Tibial nerve (tissue), 4 donors: ENCODE measurements at places on chromosomes 1 and 21. TPM values are rescaled to one million over a fixed set of nuclear protein-coding genes. Genes with fewer than 3 reads are reported as not detected.

RNF186 gene
- total RNA-seq: not detected

TMEM61 gene
- total RNA-seq: not detected

NBPF10 gene
- total RNA-seq: 3.3 TPM

COG2 gene
- total RNA-seq: 24.1 TPM

PLA2G2F gene
- total RNA-seq: not detected
